ENCODE measurements at places on chromosomes 4 and X.

DNA sequence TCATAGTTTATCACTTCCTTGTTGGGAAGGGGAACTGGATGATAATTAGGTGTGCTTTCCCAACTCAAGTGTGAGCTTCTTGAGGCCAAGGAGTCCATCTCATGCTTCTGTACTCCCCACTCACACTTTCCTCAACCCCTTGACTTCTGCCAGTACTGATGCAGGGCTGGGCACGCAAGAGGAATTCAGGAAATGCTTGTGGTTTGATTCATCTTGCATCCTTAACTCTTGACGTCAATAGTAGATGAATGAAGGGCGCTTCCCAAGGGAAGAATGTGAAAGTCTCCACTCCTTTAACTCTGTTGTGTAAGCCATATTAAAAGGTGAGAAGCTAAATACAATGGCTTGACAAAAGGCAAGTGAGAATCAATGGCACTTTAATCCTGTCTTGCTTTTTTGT is 101.8 kb downstream of the AGTR2 start:
- peak; percentile 78 for DNase-seq

DNA sequence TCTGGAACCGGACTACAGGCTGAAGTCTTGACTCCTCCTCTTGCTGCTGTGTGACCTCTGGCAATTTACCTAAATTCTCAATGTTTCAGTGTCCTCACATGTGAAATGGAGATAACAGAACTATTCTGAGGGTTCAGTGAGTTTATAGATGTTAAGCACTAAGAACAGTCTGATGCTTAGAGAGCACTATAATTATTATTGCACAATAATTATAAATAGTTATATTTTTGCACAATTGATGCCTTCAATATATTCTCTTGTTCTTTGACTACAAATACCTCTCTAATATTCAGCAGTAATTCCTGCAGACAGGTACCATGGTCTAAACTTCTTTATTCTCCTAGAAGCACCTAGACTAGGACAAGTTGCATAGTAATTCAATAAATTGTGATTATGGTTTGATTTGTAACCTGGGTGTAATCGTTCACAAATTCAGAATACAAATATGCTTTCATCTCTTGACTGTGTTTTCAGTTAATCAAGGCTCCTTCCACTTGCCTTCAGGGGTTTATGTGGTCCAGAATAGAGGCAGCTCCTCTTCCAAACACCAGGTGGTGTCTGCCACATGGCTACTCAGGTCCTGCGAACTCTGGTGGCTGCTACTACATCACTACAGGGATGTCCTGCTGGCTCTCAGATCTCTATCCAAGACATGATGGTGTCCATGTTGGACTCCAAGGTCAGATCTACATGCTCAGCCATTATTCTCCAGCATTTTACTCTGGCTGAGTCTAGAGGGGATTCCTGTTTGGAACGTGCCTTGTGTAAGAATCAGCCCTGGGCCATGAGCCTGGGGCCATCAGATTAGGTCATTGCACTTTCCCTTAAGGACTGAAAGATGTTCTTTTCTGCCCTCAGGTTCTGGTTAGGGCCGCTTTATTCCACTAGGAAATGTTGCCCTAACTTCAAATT is 103.4 kb downstream of the QRFPR start:
- peak; percentile 55 for DNase-seq

DNA sequence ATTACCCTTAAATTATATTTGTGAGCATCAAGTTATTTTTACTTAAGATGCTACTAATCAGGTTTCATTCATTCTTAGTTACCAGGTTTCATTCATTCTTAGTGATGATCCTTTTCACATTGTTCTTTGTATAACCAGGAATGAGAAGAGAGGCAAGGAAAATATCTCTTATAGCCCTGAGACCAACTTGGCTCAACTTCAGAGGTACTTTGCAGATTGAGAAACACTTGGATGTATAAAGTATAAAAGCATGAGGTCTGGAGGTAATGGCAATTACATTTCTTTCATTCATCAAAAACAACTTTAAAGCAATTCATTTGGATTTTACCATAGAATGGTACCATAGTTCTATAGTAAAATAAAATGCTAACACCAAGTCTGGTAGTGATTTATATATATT is 231.0 kb downstream of the PRDM5 start:
- DNase-seq, result no peak

DNA sequence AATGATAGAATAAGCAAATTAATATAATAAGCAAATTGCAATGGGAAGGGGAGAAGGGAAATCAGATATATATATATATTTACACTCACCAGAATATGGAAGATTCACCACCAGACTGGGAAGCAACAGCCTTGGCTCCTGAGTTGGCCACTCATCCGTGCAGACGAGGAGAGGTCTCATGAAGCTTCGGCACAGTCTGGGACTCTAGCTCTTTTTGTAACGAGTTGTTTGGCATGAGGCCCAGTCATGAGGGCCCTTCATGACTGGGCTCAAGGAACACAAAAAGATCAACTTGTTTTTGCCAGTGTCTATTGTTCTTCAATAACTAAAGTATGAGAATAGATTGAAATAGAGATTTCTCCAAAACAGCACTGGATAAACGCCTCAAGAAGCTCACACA is 176.4 kb downstream of the ADGRA3 start:
- DNase-seq, result no peak

DNA sequence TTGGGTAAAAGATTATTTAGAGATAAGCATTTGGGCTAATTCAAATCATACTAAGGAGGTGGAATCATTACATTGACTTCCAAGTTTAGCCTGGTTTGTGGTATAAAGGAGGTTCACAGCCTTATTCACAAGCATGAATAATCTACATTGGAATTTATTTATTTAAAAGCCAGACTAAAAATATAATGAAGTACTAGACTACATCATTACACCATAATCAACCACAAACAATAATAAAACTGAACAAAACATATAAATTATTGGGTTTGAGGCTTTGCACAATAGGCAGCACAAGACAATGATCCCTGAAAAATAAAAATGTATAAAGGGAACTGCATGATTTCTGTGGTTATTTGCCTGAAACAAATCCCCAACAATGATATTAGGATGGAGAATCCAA is 314.0 kb downstream of the GBA3 start:
- no peak for DNase-seq

DNA sequence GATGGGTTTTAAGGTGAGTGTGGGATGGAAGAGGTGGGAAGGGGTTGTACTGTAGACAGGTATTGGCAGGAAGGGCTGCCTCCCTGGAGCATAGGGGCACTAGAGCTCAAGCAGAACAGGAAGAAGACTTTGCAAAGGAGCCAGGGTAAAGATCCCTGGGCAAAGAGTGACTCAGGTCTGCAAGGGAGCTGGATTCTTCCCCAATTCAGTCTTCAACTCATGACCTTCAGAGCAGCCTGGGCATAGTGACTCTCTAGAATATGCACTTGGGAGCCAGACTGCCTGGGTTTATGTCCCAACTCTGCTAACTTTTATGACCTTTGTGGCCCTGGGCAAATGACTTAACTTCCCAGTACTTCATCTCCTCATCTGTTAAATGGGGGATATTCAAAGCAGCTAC is 4.0 kb downstream of the LONRF3 start:
- DNase-seq, result no peak

GRCh38 chrX:55818673-55819375 is 101.3 kb downstream of the RRAGB start:
- no peak for DNase-seq

DNA sequence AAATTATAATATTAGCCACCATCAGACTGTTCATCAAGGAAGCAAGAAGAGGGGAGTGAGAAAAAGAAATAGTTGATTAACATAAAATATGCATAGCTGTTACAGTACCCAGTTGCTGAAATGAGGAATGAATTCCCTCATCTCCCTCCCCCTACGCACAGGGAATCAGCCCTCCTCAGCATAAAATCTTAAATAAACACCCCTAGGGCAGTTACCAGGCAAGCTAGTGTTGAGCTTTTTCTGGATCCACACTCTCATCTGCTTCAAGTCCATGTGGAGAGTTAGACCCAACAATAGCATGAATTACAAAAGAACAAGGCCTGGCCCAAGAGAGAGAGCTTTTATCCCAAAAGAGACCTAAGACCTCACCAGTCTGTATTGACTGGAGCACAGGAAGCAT is 19.0 kb upstream of the SYTL4 start:
- DNase-seq, result no peak

GRCh38 chr4:26715636-26716242 is 131.9 kb downstream of the TBC1D19 start:
- no peak for DNase-seq

DNA sequence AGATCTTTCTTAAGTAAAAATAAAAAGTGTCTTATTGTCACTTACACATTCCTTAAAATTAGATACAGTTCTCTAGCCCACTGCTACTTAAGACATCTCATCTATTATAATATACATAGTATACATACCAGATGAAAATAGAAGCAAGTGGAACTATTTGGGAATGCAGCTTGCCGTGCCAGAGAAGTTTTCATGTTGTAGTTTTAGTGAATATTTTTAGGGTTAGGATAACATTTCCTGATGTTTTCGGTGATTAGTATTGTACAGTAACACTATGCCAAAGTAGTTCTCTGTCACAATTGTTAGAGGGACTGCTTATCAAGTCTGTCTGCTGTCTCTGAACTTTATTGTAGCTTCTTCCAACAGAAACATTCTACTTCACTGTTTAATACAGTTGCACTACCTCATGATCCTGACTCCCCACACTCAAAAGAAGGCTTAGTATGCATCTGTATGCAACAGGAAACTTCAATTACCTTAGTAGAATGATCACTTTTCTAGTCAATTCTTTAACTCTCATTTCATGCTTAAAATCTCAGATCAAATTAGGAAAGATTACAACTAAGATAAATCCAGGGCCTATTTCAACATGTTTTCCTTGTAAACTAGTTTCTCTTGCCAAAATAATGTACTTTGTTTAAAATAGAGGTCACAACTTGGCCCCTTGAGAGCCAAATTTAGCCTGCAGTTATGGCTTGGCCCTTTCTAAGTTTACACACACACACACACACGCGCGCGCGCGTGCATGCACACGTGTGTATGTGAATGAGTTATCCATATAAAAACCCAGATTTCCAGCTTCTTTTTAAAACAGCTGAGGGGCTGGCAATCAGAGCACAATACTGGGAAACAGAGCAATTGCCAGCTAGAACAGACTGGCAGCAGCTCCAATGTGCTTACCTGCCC is 42.3 kb upstream of the SRPX start:
- no peak for DNase-seq

DNA sequence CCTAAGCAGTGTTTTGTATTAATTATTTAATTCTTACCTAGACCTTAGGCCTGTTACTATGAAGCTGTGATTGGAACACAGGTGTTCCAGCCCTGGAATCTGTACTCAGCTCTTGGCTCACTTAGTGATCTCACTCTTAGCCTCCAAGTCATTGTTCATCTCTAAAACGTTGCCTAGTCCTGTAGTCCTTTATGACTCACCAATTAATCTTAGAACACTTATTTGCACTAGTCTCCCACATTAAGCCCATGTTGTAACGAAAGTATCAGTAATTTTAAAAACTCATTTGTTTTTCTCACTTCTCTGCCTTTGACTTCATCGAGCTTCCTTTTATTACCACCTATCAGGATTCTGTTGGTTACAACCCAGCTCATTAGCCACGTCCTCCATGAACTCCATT is 1224.7 kb upstream of the TENM3 start:
- DNase-seq, result no peak

- DNase-seq, result no peak
These were observed 27.4 kb downstream of the NAA11 start for GRCh38 chr4:79298484-79298883.

DNA sequence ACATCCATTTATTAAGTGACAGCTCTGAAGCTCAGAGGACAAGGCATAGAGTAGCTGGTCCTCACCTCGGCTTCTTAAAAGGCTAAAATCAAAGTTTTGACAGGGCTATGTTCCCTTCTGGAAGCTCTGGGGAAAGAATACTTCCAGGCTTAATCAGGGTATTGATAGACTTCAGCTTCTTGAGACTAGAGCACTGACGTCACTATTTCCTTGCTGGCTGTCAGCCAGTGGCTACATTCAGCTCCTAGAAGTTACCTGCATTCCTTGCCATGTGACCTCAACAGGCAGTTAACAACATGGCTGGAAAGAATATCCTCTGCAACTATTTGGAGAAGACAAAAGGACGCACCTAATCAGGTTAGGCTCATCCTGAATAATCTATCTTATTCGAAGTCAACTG is 1144.8 kb downstream of the ADGRL3 start:
- no peak for DNase-seq

- DNase-seq, result no peak
These were observed 4.2 kb upstream of the PPARGC1A start for GRCh38 chr4:23894021-23894420.

- DNase-seq, result no peak
These were observed 59.7 kb downstream of the NBDY start for GRCh38 chrX:56788717-56789122.

Measured in ACHN (cell line).